A673 (cell line): ENCODE measurements at places on chromosomes 16 and 17. TPM values are rescaled to one million over a fixed set of nuclear protein-coding genes. Genes with fewer than 3 reads are reported as not detected.

- no peak for DNase-seq
- H3K36me3 ChIP-seq: no peaks in the 10 kb centered on the region
- peaks cover 35% of the 10 kb centered on the region for H3K27me3 ChIP-seq
- H3K27ac ChIP-seq: no peak overlapping the region
- H3K4me3 ChIP-seq: no peak overlapping the region
- no peaks in the 10 kb centered on the region for H3K4me1 ChIP-seq
Observed at GRCh38 chr16:1914084-1914608, 4.1 kb downstream of the HS3ST6 start.

DNA sequence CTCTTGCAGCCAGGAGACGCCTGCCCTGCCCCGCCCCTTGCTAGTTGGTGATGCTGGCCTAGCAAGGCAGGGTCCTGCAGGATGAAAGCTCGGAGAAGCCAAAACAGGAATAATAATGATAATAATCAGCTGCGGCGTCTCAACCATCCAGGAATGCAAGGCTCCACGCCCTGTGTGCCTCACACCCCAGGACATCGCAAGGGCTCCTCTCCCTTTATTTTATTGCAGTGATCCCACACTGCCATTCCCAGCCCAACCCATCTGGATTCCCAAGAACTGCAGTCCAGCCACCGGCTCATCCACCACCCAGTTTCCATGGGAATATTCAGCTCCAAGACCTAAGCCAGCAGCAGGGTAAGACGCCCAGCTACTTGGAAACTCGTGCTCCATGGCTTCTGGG, 21.0 kb upstream of the ZNF652 start:
- no peaks in the 10 kb centered on the region for H3K36me3 ChIP-seq
- DNase-seq: no peak
- no peak overlapping the region for H3K27ac ChIP-seq
- H3K4me1 ChIP-seq: no peaks in the 10 kb centered on the region
- H3K27me3 ChIP-seq: no peaks in the 10 kb centered on the region

GRCh38 chr16:89104303-89104702, 10.7 kb downstream of the ACSF3 start:
- H3K4me1 ChIP-seq: no peaks in the 10 kb centered on the region
- H3K27me3 ChIP-seq: no peaks in the 10 kb centered on the region
- no peak overlapping the region for H3K4me3 ChIP-seq
- no peak for DNase-seq
- H3K36me3 ChIP-seq: peaks cover 17% of the 10 kb centered on the region

GRCh38 chr17:2634361-2634960, 41.0 kb downstream of the PAFAH1B1 start:
- H3K4me3 ChIP-seq: no peak overlapping the region
- no peak overlapping the region for H3K27ac ChIP-seq
- DNase-seq: no peak
- H3K4me1 ChIP-seq: no peaks in the 10 kb centered on the region

DNA sequence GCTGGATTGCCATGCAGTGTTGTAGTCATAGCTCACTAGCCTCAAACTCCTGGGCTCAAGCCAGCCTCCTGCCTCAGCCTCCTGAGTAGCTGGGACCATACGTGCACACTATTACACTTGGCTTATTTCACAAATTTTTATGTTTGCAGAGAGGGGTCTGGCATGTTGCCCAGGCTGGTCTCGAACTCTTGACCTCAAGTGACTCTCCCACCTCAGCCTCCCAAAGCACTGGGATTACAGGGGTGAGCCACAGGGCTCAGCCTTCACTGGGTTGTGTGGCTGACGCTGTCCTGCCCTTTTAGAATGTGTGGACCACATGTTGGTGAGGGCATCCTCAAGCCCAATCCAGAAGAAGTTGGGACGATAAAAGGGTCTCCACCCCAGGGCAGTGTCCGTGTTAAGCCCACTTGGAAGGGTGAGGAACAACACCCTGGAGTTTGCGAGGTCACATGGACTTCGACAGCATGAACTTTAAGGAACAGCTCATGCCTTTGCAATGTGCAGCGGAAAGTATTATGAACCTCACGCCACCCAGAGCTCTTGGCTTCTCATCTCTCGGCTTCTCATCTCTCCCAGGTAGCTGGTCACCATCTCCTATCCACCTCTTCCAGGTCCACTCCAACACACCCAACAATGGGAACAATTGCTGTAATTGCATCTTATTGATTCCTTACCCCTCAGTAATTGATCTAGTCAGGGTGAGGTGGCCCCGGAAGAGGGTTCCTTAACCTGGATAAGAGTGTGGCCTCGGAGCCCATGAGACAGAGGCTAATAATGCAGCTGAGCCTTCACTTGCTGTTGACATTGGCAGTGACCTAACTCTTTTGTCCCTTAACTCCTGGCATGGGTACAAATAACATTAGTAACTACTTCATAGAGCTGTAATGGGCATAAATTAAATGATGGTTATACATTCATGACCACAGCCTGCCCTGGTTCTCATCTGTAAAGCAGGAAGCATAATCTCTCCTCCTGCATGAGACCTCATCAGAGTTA, 6.7 kb downstream of the FOXL1 start:
- H3K4me3 ChIP-seq: no peak overlapping the region
- no peak for DNase-seq
- peaks cover 14% of the 10 kb centered on the region for H3K27me3 ChIP-seq
- H3K27ac ChIP-seq: no peak overlapping the region
- no peaks in the 10 kb centered on the region for H3K4me1 ChIP-seq
- no peaks in the 10 kb centered on the region for H3K36me3 ChIP-seq

GRCh38 chr17:57739402-57740234, 5.5 kb downstream of the CCDC182 start:
- no peak overlapping the region for H3K4me3 ChIP-seq
- no peaks in the 10 kb centered on the region for H3K36me3 ChIP-seq

GRCh38 chr16:19844945-19845641, 39.6 kb downstream of the GPRC5B start:
- no peaks in the 10 kb centered on the region for H3K36me3 ChIP-seq
- DNase-seq: no peak
- no peak overlapping the region for H3K4me3 ChIP-seq
- no peaks in the 10 kb centered on the region for H3K4me1 ChIP-seq
- no peak overlapping the region for H3K27ac ChIP-seq

DNA sequence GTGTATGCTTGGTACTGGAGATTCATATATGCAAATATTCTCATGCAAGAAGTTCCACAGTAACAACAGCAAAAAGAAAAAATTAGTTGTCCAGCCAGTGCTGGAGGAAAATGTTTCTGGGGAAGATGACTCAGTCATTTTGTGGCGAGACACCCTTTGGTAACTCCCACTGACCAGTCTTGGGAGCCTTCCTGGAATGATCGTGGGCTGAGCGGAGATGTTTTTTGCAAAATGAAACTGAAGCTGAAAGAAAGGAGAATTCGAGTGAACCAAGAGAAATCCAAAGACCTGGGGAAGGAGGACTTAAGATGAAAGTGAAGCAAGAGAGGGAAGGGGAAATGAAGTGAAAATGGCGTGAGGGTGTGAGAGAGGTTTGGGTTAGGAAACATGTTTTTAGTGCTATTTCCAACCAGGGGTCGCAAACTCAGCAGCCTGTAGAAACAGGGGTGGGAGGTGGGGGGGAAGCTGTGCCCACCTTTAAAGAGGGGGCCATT, 5.2 kb downstream of the ITPRIPL2 start:
- peaks cover 40% of the 10 kb centered on the region for H3K4me1 ChIP-seq
- H3K27me3 ChIP-seq: no peaks in the 10 kb centered on the region
- no peak overlapping the region for H3K27ac ChIP-seq
- DNase-seq: no peak

- DNase-seq: no peak
- H3K36me3 ChIP-seq: peaks cover 3% of the 10 kb centered on the region
- peak overlapping the region; percentile 63 for H3K27ac ChIP-seq
- H3K4me3 ChIP-seq: no peak overlapping the region
- no peaks in the 10 kb centered on the region for H3K27me3 ChIP-seq
Observed at GRCh38 chr17:82400206-82400605, 17.9 kb upstream of the HEXD start.

TIGD7 gene
- 5.7 and 7.9 TPM in 2 replicates for total RNA-seq

NFATC2IP gene
- 63.4 and 63.5 TPM in 2 replicates for total RNA-seq

DNA sequence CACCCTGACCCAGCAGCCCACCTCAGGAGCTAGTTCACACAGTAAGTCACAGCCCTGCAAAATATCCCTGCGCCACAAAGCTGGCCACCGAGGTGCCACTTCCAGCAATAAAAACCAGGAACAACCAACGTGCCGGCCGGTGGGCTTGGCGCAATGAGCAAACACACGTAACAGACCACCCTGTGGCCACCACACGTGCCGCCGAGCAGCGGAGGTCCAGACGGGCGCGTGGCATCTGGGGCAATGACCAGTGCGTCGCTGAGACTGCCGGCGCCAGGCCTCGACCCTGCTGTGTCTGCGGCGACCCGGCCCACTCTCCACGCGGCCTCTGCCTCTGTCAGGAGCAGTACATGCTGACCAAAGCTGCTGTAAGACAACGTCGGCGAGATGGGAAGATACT, 31.5 kb downstream of the LMF1 start:
- H3K36me3 ChIP-seq: no peaks in the 10 kb centered on the region
- no peak for DNase-seq
- no peak overlapping the region for H3K27ac ChIP-seq
- H3K4me1 ChIP-seq: no peaks in the 10 kb centered on the region
- H3K4me3 ChIP-seq: no peak overlapping the region

DNA sequence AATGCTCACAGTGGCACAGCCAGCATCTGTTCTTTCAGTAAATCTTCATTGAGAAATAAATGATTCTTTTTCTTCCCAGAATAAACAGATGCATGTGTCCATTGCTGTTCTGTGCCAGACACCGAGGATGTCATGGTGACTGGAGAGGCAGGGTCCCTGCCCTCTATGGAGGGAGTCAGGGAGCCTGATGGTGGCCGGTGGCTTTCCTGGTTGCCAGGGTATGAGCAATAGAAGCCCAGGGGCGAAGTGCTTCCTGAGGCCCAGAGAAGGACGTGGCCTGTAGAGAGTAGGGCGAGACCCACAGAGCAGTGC, 29.9 kb upstream of the NUDT16L1 start:
- H3K27ac ChIP-seq: no peak overlapping the region
- no peak overlapping the region for H3K4me3 ChIP-seq
- H3K27me3 ChIP-seq: no peaks in the 10 kb centered on the region
- no peaks in the 10 kb centered on the region for H3K4me1 ChIP-seq
- no peak for DNase-seq

DNA sequence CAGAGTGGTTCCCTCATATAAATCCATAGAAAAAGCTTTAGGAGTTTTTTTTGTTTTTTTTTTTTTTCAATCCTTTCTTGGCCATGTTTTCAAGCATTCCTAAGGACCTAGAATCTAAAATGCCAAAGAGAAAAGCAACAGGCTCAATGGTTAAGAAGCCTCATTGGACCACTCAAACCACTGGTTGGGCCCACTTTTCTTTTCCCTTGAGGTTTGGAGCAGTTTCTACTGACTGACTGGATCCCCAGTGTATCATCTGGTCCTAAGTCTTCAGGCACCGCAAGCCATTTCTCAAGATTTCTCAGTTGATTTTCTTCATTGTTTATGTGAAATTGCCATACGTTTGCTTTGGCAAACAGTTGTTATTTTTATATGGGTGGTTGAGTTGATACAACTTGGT, 14.4 kb downstream of the METTL9 start:
- no peak overlapping the region for H3K4me3 ChIP-seq
- H3K27me3 ChIP-seq: no peaks in the 10 kb centered on the region
- H3K4me1 ChIP-seq: peaks cover 78% of the 10 kb centered on the region
- no peak overlapping the region for H3K27ac ChIP-seq
- H3K36me3 ChIP-seq: peaks cover 6% of the 10 kb centered on the region

DNA sequence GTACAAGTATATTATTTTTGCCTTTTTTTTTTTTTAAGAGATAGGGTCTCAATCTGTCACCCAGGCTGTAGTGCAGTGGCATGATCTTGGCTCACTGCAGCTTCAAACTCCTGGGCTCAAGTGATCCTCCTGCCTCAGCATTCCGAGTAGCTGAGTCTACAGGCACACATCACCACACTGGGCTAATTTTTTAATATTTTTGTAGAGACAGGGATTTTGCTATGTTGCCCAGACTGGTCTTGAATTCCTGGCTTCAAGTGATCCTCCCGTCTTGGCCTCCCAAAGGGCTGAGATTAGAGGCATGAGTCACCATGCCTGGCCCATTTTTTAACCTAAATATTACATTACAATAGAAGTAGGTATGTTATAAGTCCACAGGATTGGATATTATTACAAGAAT, 3.2 kb downstream of the TERB1 start:
- H3K4me3 ChIP-seq: no peak overlapping the region
- DNase-seq: no peak
- H3K27me3 ChIP-seq: no peaks in the 10 kb centered on the region
- no peak overlapping the region for H3K27ac ChIP-seq

GSG1L2 gene
- total RNA-seq: not detected in 2 replicates

DNA sequence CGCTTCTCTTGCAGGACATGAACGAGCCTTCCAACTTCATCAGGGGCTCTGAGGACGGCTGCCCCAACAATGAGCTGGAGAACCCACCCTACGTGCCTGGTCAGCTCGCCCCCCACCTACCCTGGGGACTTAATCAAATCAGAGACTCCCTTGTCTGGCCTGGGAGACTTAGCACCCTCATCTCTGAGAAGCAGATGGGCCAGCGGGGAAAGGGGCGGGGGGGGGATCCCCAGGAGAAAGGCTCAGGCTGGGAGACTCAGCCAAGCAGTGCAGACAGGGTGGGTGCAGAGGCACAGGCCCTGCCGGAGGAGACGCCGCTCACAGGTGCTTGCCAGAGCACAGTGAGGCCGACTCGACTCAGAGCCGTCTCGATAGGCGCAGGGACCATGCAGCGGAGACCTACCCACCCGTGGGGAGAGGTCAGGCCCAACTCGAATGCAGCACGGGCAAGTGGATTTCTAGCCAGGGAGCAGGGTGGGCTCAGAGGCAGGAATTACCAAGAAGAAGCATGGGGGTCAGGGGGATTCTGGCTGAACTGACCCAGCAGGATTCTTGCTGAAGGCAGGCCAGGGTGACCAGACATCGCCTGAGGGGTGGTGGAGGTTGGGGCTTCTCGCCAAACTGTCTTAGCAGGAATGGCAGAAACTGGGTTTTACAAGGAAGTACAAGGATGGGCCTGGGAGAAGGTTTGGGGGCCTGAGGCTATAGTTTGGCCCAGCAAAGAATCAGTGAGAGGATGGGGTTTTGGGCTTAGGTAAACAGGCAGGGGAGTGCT, 9.7 kb downstream of the GAA start:
- H3K36me3 ChIP-seq: no peaks in the 10 kb centered on the region
- no peak for DNase-seq
- peaks cover 3% of the 10 kb centered on the region for H3K4me1 ChIP-seq
- no peak overlapping the region for H3K4me3 ChIP-seq
- H3K27ac ChIP-seq: no peak overlapping the region
- H3K27me3 ChIP-seq: no peaks in the 10 kb centered on the region

DNA sequence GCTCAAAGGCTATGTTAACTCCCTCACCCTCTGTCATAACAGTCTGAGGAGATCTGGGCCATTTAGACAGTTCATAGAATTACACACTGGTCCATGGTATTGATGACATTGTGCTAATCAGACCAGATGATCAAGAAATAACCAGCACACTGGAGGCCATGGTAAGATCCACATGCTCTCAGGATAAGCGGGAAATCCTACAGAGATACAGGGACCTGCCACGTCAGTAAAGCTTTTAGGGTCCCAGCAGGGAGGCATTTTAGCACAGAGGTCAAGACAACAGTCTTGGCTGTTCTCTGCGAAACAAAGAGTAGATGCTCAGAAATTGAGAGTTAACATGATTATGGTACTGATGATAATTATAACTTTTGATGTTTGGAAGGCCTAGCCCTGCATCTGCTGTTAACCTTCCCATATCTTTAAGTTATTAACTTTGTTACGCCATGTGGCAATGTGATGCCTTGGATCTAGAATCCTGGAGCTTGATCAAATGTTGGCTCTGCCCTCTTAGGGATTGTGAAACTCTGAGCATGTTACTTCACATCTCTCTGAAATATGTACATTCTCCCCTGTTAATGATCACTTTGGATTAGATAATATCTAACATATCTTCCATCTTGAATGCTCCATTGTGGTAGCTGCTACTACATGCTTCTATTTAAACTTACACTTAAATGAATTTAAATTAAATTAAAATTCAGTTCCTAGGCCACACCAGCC, 172.0 kb upstream of the SOX9 start:
- H3K27me3 ChIP-seq: no peaks in the 10 kb centered on the region
- H3K27ac ChIP-seq: no peak overlapping the region
- no peaks in the 10 kb centered on the region for H3K4me1 ChIP-seq
- no peak overlapping the region for H3K4me3 ChIP-seq
